ENCODE measurements at places on chromosomes 1 and 21.

- DNase-seq = no peak
Observed at GRCh38 chr1:118914379-118915161, 73.6 kb downstream of the TBX15 start.

DNA sequence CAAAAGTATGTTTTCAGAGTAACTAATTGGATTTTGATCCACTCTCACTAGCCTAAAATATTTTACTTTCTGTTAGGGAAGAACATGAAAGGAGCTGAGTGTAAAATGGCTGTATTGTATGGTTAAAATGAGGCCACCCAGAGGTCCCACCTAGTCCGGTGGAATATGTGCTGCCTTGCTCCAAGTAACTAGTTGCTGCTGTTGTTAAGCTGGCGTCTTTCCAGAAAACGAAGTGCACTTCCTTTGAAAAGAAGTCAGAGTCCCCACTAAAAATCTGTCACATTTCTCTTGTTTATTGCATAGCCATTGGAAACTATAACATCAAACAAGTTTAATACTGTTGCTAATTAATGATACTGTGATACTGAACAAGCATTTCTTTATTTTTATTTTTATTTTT is 3.2 kb downstream of the SLC25A33 start:
- DNase-seq = no peak

GRCh38 chr1:98045211-98045766 is 124.5 kb upstream of the DPYD start:
- peak; percentile 16 for DNase-seq

DNA sequence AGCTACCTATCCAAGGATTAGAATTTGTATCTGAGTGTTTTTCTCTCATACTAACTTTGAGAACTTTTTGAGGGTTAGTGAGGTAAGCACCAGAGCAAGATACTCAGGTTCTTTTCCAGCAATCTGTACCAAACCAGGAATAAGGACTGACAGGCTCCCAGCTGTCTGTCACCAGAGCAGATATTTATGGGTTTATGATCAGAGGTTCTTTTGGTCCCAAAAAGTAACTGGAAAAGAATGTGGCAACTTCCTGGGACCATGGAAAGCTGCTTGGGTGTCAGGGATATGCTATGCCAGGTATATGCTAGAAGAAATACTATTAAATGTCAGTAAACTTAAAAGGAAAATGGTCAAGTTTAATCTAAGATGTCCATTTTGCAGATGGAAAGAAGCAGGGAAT is 75.7 kb upstream of the ZNF326 start:
- DNase-seq = no peak

GRCh38 chr1:207848234-207848633 is 62.7 kb downstream of the CD34 start:
- DNase-seq = peak; percentile 76

DNA sequence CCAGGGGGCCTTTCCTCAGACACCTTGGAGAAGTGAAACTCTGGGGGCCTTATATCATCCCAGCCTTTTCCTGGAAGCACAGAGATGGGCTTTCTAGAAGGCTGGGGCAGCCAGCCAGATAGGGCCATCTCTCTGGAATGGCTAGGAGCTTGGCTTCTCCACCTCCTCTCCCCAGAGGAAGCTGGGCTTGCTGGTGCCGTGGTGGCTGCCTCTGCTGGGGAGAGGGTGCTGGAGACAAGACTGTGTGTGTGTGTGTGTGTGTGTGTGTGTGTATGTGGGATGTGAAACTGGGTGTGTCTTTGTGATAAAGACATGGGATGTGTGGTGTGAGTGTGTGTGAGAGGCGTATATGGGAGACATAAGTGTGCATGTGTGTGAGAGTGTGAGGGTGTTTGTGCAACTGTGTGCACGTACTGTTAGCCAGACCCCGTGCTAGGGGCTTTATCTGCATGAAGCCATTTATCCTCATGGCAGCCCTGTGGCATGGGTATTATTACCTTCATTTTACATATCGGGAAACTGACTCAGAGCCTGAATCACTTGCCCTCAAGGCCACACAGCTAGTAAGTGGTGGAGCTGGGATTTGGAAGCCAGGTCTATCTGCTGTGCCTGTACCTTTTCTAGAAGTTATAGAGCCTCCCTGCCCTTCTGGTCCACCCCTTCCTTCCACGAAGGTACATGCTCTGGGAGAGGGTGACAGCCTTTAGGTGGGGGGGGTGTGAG is 44.2 kb downstream of the PTPRU start:
- DNase-seq = no peak

DNA sequence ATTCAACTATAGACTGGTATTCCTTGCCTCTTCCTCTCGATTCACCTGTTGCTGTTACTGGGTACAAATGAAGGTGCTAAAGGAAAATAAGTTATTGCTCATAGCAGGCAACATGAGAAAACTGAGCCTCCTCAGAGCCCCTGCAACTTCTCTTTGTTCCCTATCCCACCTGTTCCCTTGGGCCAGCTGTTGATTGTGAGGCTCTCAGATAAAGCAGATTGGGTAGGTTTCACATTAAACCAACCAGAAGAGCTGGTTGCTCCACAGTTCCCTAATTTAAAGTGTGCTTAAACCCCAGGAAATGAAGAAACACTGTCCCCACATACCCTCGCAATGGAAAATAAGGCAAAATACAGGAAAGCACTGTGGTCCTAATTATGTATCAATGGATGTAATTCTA is 4.8 kb downstream of the DEDD start:
- no peak for DNase-seq

GRCh38 chr21:46040707-46041106 is 57.2 kb upstream of the COL6A2 start:
- no peak for DNase-seq

GRCh38 chr1:32413507-32414185 is 19.4 kb upstream of the BSDC1 start:
- peak; percentile 76 for DNase-seq

Data from activated CD4-positive, alpha-beta T cell treated with anti-CD3 and anti-CD28 coated beads, Interleukin-2, amount 50 U/mL, for 48 hours (primary cell).